ENCODE measurements at places on chromosomes 6 and 20.

GRCh38 chr6:3841711-3842565 lies 7.2 kb upstream of the FAM50B start:
- no peak for DNase-seq

DNA sequence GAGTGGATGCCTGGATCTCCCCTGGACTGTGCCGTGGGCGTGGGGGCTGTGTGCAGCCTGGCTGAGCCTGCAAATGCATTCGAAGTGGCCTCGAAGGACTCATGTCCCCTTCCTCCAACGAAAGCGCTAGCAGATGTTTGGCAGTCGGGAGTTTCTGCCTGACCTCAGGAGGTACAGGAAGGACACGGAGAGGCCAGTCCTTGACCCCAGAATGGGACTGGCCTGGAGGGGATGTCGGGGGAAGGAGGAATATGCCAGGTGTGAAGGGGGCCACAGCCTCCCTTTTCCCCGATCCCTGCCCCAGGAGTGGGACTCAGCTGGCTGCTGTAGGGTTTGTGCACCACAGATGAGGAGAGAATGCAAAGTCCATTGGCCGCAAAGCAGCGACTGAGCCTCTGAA lies 45.6 kb downstream of the APCDD1L start:
- no peak for DNase-seq

DNA sequence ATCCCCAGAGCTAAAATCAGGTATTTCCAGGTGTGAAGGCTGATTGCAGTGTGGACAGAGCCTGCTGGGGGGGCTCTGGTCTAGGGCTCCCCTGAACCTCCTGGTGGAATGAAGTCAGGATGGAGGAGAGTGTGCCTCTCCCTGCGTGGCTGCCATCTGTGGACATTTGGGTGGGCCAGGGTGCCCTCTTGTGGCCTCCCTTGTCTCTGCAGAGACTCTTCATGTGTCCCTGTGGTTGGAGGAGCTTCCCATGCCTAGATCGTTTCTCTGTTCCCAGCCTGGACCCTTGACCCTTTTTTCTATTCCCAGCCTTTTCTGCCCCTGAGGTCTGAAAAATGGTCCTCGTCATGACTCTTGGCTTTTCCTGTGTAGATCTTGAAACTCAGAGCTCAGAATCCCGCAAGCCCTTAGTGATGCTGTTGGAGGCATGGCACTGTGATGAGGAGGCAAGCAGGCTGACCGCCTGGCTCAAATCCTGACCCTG lies 9.9 kb upstream of the PSMF1 start:
- DNase-seq, result peak; percentile 67

DNA sequence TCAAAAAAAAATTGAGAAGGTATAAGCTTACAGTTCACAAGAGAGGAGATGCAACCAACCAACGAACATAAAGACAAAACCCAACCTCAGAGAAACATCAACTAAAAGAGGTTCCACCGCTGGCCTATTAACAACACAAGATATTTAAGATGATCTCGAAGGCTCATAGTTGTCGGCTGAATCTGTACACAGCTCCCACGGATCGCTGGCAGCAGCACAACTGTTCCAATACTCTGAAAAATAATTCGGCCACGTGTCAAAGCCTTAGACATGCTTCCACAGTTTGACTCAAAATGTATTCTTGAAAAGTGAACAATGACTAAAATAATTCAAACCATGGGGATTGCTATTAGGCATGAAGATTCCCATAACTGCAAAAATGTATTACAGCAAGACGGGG lies 13.7 kb downstream of the EXOC2 start:
- no peak for DNase-seq

GRCh38 chr6:168546151-168546550 lies 105.2 kb downstream of the SMOC2 start:
- DNase-seq, result no peak

DNA sequence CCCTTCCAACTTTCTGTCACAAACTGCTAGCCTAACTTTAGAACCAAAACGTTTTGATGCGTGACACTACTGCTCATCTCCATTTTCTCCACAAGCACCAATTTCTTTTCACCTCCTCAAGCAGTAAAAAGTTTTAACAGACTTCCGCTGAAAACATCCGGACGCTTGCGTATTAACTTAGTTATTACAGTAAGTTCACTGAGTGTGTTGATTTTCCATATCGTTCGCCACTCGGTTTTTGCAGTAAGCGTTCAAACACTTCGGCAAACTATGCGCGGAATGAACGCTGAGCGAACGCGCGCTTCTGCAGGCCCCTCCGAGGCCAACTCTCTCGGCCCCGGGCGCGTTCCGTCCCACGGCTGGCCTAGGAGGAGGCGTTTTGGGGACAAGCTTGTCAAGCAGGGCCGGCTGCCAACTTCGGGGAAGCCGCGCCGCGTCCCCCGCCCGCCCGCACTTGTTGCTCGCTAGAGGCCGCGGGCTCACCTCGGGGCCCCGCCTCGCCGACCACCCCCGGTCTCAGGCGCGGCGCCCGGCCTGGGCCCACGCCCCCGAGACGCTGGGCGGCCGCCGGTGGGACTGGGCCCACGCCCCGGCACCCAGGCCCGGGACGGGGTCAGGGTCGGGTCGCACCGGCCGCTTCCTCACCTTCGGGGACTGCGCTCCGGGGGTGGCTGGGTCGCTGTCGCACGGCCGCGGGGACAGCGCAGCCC lies 945 bp downstream of the PHF10 start:
- peak; percentile 74 for DNase-seq

DNA sequence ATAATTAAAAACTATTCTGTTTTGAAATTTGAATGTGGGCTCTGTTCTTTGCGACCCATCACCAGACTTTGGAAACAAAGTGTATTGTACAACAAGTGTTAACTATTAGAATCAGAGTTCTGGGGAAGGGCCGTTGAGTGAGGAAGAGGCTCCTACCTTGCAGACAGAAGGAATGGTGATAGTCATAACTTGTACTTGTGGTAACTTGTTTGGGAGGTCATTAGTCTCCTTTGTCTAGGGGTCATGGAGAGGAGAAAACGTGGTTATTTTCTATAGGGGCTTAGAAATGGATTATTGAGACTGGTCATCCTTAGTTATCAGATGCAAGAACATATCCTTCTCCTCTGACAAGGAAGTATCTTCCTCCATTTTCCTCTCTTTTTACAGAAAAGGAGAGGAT lies 174.8 kb downstream of the BMP2 start:
- DNase-seq, result no peak

DNA sequence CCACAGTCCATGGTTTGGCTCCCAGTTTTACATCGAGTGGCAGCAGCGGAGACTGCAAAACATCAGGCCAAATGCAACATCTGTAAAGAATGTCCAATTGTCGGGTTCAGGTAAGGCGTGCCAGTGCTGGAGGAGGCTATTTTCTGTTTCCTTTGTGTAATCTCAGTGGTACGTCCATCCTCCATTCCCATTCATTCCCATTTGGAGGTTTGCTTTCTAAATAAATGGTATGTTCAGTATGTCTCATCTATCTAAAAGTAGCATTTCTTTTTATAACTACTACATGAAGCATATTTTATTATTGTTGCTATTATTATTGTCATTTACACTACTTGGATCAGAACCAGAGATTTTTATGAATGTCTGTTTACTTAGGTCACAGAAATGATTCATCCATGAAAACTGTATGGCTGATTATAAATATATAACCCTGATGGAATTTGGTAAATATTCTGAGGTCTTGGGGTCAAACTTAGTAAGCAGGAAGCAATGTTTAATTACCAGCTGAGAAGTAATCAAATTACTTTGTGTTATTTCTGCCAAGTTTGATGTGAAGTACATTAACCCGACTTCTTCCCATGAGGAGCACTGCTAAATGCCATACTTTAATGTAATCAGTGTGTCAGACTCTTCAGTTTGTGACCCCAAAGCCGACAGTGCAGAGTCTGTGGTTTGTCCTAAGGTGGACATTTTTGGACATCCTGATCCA lies 512.9 kb downstream of the UTRN start:
- DNase-seq, result no peak

DNA sequence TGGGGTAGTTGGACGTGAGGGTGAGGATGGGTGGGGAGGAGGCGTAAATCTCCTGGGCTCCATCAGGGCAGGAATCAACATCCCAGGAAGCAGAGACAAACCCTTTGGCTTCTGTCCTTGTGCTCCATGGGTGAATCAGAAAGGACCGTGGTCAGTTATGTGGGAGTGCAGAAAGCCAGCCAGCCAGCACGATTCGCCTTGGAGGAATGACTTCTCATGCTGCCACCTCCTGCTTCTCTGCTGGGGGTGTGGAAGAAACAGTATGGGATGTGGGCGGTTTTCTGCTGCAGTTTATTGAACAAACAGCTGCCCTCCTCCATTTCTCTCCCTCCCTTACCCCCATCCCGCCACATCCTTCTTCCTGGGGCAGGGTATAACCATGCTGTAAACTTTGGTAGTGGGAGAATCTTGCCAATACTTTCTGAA lies 214.5 kb downstream of the SOX4 start:
- DNase-seq, result no peak

DNA sequence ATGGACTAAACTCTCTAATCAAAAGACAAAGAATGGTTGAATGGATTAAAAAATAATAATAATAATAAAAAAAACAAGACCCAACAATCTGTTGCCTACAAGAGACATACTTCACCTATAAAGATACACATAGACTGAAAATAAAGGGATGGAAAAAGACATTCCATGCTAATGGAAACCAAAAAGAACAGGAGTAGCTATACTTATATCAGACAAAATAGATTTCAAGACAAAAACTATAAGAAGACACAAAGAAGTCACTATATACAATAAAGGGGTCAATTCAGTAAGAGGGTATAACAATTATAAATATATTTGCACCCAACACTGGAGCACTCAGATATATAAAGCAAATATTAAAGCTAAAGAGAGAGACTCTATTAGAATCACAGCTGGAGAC lies 106.7 kb downstream of the BTBD9 start:
- no peak for DNase-seq

DNA sequence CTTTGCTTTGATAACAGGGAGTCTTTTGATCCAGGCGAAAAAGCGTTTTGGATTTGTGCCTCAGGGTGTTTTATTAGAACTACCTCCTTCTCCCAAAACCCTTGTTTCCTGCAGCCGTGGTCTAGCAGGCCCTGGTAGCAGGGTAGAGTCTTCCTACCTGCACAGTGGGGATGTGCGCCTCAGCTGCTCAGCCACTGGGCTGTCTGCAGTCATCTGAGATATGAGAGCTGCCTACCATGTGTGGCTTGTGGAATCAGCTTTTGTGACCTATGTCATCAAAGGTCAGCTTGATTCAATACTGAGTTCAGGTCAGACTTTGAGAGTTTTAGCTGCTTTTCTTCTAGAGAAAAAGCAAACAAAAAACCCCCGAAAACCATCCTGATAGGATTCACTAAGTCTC lies 279.5 kb downstream of the CLIC5 start:
- DNase-seq, result no peak

DNA sequence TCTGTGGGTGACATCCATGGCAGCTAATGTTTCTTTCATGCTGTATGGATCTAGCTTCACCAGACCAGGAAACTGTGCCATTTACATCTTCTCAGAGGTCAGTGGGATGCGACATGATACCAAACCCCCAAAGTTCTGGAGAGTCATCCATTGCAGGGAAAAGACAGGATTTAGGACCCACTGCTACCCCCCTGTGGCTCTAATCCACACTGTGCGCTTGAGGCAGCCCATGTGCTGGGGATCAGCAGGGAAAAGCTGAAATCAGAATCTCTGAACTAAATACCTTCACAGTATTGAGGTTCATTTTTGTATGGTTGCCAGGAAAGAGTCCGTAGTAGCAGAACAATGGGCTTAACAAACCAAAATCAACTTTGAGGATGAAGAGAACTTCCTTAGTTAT lies 164.4 kb downstream of the TMEM242 start:
- DNase-seq, result no peak

- peak; percentile 23 for DNase-seq
These were observed 397.1 kb downstream of the ARHGAP18 start for GRCh38 chr6:129312880-129313279.

DNA sequence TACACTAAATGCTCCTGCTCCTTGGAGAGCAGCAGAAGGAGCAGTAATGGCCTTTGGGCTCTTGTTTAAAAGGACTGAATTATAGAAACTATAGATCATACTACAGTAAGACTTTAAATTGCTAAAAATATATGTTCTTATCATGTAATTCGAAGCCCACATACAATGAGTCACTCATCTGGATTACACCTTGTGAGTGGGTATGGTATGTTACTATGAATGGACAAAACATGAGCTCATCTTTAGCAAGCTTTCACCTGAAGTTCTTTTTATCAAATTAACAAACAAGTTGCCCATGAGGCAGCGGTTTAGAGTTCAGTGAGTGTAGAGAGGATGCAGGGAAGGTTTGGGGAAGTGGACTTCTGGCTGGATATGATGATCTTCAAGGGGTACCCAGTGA lies 114.4 kb upstream of the CCN2 start:
- no peak for DNase-seq

DNA sequence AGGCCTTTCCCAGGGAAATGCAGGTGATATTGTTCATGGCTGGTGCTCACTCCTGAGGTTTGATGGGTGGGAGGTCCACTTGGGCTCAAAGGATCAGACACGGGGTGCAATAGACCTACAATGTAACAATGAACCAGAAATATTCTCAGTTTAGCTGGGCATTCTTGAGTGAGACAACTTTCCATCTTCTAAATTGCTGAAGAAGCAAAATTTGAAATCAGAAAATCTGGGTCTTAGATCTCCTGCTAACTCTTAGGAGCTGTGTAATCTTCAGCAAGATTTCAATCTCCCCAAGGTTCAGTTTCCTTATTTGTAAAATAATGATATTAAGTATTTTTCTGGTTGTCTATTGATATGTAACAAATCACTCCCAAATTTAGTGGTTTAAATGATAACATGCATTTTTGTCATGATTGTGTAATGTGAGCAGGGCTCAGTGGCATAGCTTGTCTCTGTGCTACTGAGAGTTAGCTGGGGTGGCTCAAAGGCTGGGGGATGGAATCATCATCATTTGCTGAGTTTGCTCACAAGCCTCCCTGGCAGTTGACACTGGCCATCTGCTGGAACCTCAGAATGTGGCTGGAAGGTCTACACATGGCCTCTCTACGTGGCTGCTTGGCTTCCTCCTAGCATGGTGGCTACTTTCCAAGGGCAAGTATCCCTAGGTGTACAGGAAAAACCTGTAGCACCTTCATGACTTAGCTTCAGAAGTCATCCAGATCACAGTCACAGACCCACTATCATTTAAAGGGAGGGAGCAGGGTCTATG lies 98.8 kb downstream of the GRM1 start:
- DNase-seq, result no peak

DNA sequence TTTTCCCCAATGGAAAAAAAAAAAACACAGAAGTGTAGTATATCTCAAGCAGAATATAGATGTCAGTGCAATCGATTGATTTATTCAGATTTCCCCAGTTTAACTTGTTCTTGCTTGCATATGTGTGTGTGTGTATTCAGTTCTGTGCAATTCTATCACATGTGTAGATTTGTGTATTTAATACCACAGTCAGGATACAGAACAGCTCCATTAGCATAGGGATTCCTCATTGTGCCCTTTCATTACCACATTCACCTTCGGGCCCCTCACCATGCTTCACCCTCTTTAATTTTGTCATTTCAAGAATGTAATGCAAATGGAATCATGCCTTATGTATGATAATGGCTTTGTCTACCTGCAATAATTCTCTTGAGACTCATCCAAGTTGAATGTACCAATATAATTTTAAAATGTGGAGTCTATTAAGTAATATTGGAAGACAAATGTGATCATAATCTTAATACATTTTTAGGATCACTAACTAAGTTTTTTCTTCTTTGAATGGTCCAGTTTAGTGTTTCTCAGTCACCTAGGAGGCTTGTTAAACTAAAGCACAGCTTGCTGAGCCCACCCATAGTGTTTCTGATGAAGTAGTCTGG lies 187.9 kb downstream of the TENT5A start:
- DNase-seq, result no peak

Data from retina (tissue), 1 donor.